ENCODE measurements at places on chromosomes 6 and 20. TPM values are rescaled to one million over a fixed set of nuclear protein-coding genes. Genes with fewer than 3 reads are reported as not detected.

- H3K4me3 ChIP-seq: peak overlapping the region; percentile 72
- no peaks in the 10 kb centered on the region for H3K36me3 ChIP-seq
- no peaks in the 10 kb centered on the region for H3K4me1 ChIP-seq
- no peak for DNase-seq
- peak overlapping the region; percentile 17 for H3K27ac ChIP-seq
Measured at GRCh38 chr6:1749041-1749440, 139.3 kb downstream of the FOXC1 start.

- no peak overlapping the region for H3K4me3 ChIP-seq
- H3K4me1 ChIP-seq: no peaks in the 10 kb centered on the region
- DNase-seq: no peak
- peaks cover 14% of the 10 kb centered on the region for H3K27me3 ChIP-seq
Measured at GRCh38 chr20:48339190-48339985, 488.4 kb downstream of the PREX1 start.

- no peak overlapping the region for H3K4me3 ChIP-seq
- no peaks in the 10 kb centered on the region for H3K4me1 ChIP-seq
- no peak overlapping the region for H3K27ac ChIP-seq
- no peak for DNase-seq
Measured at GRCh38 chr6:4289770-4290320, 154.5 kb upstream of the ECI2 start.

DNA sequence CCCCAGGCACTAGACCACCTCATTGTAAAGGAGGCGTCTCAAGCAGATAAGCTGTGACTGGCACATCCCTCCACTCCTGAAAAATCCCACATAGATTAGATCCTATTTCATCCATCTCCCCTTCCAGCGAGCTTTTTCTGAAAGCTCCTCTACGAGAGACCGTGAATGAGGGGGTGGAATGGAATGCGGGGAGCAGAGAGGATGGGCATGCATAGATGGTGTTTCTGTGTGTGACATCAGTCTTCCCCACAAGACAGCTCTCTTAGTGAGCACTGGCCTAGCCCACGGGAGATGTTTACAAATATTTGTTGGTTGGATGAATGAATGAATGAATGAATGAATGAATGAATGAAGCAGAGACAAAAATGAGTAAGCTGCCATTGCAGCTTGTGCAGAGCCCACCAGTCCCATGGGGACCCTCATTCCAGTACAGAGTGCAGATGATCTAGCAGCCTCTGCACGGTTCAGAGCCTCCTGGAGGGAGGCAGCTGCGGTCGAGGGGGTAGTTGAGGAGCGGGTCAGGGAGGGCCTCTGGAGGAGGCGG, 98.4 kb downstream of the DLGAP4 start:
- H3K36me3 ChIP-seq: no peaks in the 10 kb centered on the region
- H3K27me3 ChIP-seq: peaks cover 47% of the 10 kb centered on the region
- no peak overlapping the region for H3K4me3 ChIP-seq
- no peak overlapping the region for H3K27ac ChIP-seq
- no peak for DNase-seq

DNA sequence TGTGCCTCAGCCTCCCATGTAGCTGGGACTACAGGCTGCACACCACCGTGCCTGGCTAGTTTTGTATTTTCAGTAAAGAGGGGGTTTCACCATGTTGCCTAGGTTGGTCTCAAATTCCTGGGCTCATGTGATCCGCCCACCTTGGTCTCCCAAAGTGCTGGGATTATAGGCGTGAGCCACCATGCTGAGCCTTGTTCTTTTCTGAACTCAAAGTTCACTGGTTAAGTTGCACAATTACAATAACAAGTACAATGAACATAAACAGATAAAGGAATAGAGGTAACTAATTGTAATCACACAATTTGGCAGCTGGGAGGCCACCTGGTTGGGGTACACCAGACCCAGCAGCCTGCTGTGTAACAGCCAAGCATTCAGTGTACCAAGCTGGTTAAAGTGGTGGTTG, 6.7 kb downstream of the NUDT3 start:
- no peak overlapping the region for H3K4me3 ChIP-seq
- DNase-seq: no peak
- no peaks in the 10 kb centered on the region for H3K36me3 ChIP-seq
- peaks cover 38% of the 10 kb centered on the region for H3K4me1 ChIP-seq
- H3K27me3 ChIP-seq: no peaks in the 10 kb centered on the region

GRCh38 chr6:43687437-43688347, at the start of gene MRPS18A:
MRPS18A (minus strand) TSS chr6:43687791; CDS start chr6:43687779, 12 bp downstream.
- H3K4me1 ChIP-seq: peaks cover 12% of the 10 kb centered on the region
- DNase-seq: peak; percentile 91
- no peaks in the 10 kb centered on the region for H3K36me3 ChIP-seq
- H3K27me3 ChIP-seq: no peaks in the 10 kb centered on the region
- peak within 1 kb of the TSS; percentile 83 for H3K4me3 ChIP-seq

DNA sequence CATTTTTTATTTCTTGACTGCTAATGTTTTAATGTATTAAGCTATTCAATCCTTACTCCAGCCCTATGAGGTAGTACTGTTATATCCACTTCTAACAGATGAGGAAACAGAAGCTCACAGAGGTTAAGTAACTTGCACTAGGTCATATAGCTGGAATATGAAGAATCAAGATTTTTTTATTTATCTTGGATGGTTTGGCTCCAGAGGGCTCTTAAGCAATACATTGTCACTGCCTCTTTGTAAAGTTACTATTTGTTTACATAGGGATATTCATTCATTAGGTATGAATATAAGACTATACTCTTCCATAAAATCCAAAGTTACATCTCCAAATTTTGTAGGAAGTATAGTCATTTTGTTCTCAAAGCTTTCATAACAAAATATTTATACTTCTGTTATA, 113.8 kb downstream of the LAMP5 start:
- peaks cover 6% of the 10 kb centered on the region for H3K27me3 ChIP-seq
- DNase-seq: no peak
- no peaks in the 10 kb centered on the region for H3K36me3 ChIP-seq
- no peak overlapping the region for H3K4me3 ChIP-seq

DNA sequence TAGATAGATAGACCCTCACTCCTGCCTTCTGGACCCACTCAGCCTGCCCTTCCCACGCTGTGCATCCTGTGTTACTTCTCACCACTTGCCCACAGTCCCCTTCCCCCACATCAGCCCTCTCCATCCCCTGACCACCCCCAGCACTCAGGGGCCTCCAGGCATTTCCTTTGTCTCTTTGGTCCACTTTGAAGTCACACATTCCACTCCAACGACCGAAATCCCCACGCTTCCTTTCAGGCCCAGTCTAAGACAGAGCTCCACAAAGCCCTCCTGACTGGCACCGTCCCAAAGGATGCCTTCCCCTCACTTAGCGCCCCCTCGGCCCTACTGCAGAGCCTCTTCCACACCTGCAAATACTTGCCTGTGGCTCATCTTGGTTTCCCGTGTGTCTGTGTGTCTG, 83.8 kb downstream of the FOXF2 start:
- H3K27me3 ChIP-seq: no peaks in the 10 kb centered on the region
- H3K27ac ChIP-seq: no peak overlapping the region
- no peaks in the 10 kb centered on the region for H3K36me3 ChIP-seq
- no peak overlapping the region for H3K4me3 ChIP-seq
- DNase-seq: no peak

- no peaks in the 10 kb centered on the region for H3K36me3 ChIP-seq
- H3K27ac ChIP-seq: no peak overlapping the region
- H3K4me1 ChIP-seq: peaks cover 24% of the 10 kb centered on the region
- no peak overlapping the region for H3K4me3 ChIP-seq
- H3K27me3 ChIP-seq: no peaks in the 10 kb centered on the region
- no peak for DNase-seq
Measured at GRCh38 chr20:54646156-54646517, 170.7 kb downstream of the DOK5 start.

DNA sequence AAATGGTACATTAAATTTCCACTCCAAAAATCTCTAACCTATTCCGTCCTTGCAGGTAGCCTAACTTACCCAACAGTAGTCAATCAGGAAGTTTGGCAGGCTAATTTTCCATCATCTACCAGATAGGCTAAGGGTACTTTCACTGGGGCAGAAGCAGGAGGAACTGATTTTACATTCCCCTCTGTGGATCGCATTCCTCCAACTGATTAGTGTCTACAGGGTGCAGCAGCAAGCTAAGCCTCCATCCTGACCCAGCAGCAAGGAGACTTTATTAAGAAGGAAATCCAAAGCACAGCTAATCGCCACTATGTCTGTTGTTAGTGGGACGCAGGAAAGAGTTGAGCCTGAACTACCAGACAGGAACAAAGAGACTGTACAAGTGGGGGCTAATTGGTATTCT, 143.2 kb upstream of the RUNX2 start:
- H3K4me1 ChIP-seq: no peaks in the 10 kb centered on the region
- no peaks in the 10 kb centered on the region for H3K36me3 ChIP-seq
- no peak for DNase-seq
- H3K27ac ChIP-seq: no peak overlapping the region
- no peaks in the 10 kb centered on the region for H3K27me3 ChIP-seq

GRCh38 chr6:16228043-16228442, 10.3 kb upstream of the GMPR start:
- DNase-seq: no peak
- no peak overlapping the region for H3K27ac ChIP-seq

DNA sequence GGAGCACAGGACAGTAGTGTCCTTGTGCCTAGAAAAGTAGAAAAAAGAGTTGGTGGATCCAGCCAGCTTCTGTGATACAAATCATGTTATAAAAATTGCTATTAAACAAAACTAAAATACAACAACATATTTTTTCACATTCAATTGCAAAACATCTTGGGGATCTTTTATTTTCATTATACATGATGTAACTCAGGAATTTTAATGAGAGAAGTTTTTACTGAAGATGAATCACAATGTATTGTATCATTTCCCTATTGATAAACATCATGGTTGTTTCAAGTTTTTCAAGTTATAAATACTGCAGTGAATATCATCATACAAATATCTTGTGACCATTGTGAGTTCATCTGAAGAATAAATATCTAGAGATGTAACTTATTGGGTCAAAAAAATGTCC, 608.0 kb downstream of the PHF3 start:
- H3K36me3 ChIP-seq: no peaks in the 10 kb centered on the region
- no peaks in the 10 kb centered on the region for H3K27me3 ChIP-seq
- H3K4me3 ChIP-seq: no peak overlapping the region
- no peak overlapping the region for H3K27ac ChIP-seq

GRCh38 chr6:92822222-92822621, 597.1 kb downstream of the EPHA7 start:
- H3K36me3 ChIP-seq: no peaks in the 10 kb centered on the region
- H3K4me3 ChIP-seq: no peak overlapping the region

GRCh38 chr6:2959909-2960719, 11.3 kb downstream of the SERPINB6 start:
- peak; percentile 97 for DNase-seq
- H3K4me1 ChIP-seq: peaks cover 30% of the 10 kb centered on the region
- H3K27ac ChIP-seq: peak overlapping the region; percentile 67
- H3K4me3 ChIP-seq: no peak overlapping the region
- H3K27me3 ChIP-seq: no peaks in the 10 kb centered on the region

DNA sequence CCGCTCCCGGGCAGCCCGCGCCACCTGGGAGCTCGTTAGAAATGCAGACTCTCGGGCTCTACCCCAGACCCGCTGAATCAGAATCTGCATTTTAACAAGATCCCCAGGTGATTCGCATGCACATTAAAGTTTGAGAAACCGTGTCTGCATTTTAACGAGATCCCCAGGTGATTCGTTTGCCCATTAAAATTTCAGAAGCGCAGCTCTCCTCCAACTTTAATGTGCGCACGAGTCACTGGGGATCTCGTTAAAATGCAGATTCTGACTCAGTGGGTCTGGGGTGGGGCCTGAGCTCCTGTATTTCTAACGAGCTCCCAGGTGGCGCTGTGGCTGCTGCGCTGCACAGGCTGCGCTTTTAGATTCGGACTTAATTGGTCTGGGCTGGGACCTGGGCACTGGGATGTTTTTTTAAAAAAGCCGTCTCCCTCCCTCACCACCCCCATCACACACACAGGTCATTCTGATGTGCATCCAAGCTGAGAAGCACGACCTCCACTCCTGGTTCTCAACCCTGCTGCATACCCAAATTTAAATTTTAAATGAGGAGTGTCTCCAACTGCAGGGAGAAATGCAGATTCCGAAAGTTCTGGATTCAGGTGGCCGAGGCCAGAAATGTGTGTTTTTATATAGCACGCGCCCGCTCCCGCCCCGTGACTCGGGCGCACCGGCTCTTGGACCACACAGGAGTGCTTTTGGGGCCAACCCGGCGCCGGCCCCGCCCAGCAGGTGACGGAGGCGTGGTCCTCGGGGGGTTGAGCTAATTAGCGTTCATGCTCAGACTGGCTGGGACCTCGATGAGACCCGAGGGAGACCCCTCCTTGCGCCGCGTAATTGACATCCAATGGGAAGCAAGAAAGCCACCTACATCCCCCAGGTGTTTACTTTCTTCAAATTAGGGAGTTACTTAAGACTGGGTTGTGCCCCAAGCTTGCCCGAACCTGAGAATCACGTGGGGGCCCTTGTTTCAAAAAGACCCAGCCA, 85.8 kb downstream of the ZFP64 start:
- DNase-seq: peak; percentile 82
- no peaks in the 10 kb centered on the region for H3K36me3 ChIP-seq
- no peaks in the 10 kb centered on the region for H3K27me3 ChIP-seq
- H3K27ac ChIP-seq: no peak overlapping the region
- H3K4me1 ChIP-seq: peaks cover 17% of the 10 kb centered on the region

DNA sequence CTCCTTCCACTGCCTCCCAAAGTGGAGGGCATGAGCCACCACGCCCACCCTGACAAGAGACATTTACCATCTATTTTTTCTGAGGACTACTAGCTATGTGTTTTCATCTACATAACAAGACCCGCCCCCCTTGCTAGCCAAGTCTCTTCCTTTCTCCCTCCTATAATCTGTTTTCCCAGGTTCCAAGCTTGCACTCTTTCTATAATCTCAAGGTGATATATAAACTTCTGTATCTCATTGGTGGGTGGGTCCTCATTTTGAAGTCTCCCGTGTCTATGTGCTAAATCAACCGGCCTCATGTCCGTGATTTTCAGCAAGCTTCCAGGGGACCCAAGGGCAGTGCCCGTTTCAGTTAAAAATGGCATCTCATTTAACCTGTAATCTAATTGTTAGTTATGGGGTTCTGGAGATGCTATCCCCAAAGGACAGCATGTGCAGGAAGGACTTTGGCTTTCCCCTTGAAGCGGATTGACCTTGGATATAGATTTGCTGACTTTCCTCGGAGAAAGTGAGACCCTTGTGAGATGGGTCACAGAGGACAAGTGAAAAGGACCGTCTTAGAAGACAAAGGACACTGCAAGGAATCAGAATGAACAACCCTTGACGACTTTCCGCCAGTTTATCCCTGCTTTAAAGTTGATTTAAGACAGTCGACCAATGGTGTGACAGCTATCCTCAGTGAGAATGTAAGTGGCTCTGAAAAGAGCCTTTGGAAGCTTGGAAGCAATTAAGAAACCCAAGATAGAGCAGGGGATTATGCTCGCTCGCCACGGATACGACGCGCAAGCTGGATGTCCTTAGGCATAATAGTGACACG, 22.4 kb downstream of the OR2B2 start:
- no peaks in the 10 kb centered on the region for H3K36me3 ChIP-seq
- H3K27me3 ChIP-seq: no peaks in the 10 kb centered on the region
- H3K27ac ChIP-seq: no peak overlapping the region
- no peak for DNase-seq

Gene LY6G6C
- not detected for total RNA-seq

Gene CASS4
- under 0.01 TPM for total RNA-seq

Gene CTAGE9
- total RNA-seq: not detected

Gene SMPDL3A
- total RNA-seq: 22.7 TPM

Gene ZNF311
- total RNA-seq: 0.88 TPM

Gene SLC26A8
- under 0.01 TPM for total RNA-seq

Gene MEI4
- total RNA-seq: not detected
